Adipose tissue (tissue), 3 donors: ENCODE measurements at places on chromosomes 7 and 10. TPM values are rescaled to one million over a fixed set of nuclear protein-coding genes. Genes with fewer than 3 reads are reported as not detected.

Gene GNGT1
- polyA plus RNA-seq = not detected

Gene UBE3C
- polyA plus RNA-seq = 27.6 TPM

Gene PRSS58
- not detected for polyA plus RNA-seq

Gene SFTPA1
- polyA plus RNA-seq = 0.11 TPM

Gene ITGA8
- polyA plus RNA-seq = 2.6 TPM

Gene THSD7A
- 1.9 TPM for polyA plus RNA-seq

Gene CYP2C9
- 1.7 TPM for polyA plus RNA-seq

Gene GRID1
- 0.71 TPM for polyA plus RNA-seq

Gene LIPM
- polyA plus RNA-seq = not detected

Gene OPN4
- 0.18 TPM for polyA plus RNA-seq

Gene GTF2I
- 95.6 TPM for polyA plus RNA-seq

Gene GIMAP5
- 40.2 TPM for polyA plus RNA-seq

Gene TAS2R41
- polyA plus RNA-seq = not detected

Gene ZNF212
- polyA plus RNA-seq = 3.3 TPM

Gene SAMD9L
- polyA plus RNA-seq = 4.9 TPM

Gene MYL10
- polyA plus RNA-seq = not detected

Gene TUBB8
- polyA plus RNA-seq = not detected

Gene OR2A1
- 0.07 TPM for polyA plus RNA-seq

Gene SPDYE11
- polyA plus RNA-seq = not detected

Gene CTAGE8
- not detected for polyA plus RNA-seq

Gene IGFBP3
- polyA plus RNA-seq = 347 TPM

Gene GIMAP4
- 9.4 TPM for polyA plus RNA-seq

Gene CPVL
- polyA plus RNA-seq = 2.6 TPM

Gene OR2A42
- polyA plus RNA-seq = not detected

Gene IKZF1
- 3.4 TPM for polyA plus RNA-seq

Gene DBNL
- 39.4 TPM for polyA plus RNA-seq

Gene ANK3
- polyA plus RNA-seq = 7.9 TPM
